ENCODE measurements at places on chromosomes 7 and 10. TPM values are rescaled to one million over a fixed set of nuclear protein-coding genes. Genes with fewer than 3 reads are reported as not detected.

DNA sequence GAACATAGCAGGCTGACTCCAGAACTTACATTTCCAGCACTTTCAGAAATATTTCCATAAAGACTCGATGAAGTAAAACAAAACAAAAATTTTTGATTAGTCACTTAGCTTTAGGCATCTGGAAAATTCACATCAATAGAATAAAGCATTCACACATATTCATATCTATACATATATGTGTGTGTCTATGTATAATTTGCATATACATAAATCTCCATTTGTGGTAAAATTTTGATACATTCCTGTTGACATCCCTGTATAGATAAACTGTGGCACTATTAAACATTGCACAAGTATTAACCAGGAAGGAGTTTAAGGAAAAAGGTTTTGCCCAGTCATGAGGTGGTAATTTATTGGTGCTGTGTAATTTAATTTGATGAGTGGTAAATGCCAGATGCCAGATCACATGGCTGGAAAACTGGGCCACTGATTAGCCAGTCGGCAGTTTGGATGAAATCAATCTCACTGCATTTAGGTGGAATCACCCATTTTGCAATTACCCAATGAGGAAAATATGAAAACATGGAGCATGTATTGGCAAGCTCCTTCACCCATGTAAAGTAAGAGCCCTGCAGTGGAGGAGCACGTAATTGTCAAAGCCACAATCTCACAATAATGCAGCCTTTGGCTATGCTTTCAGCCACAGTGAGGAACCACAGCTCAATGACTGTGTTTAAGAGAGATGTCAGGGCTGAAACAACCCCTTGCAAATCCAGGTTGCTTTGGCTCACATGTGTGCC, 294.6 kb downstream of the RNLS start:
- no peak for DNase-seq

GRCh38 chr10:32393911-32394310, 47.0 kb upstream of the EPC1 start:
- DNase-seq, result no peak

- DNase-seq, result no peak
These were observed 353.6 kb downstream of the CRPPA start for GRCh38 chr7:16067711-16068110.

DNA sequence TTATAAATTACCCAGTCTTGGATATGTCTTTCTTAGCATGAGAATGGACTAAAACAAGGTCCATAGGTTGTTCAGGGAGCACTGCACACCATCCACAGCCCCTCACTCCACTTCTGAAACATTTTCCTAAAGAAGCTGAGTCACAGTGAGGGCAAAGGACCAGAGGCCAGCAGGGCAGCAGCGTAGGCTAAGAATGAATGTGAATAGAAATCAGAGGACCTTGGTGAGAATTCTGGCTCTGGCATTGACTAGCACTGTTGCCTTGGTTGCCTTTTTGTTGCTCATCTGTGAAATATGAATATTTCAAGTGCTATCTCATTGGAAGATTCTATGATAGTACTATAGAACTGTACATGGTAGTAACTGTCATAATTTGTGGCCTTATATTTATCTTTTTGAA, 41.7 kb upstream of the TOMM7 start:
- no peak for DNase-seq

GRCh38 chr10:28326516-28327490, 23.9 kb upstream of the MPP7 start:
- no peak for DNase-seq

- no peak for DNase-seq
These were observed 19.0 kb downstream of the NAPEPLD start for GRCh38 chr7:103129702-103130549.

DNA sequence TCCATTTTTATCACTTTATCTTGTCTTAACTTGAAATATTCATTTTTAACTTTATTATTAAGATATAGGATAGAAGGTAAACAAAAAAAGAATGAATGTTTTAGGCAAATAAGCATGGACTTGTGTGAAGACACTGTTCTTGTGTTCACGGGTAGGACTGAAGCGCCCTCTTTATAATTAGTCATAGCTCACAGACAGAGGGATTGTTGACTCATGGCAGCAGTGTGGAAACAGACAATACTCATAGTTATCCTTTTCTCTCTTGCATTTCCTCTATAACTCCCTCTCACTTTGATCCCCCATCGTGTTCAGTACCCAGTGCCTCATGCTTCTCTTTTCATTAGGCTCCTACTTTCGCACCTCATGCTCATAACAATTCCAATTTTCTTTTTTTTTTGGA, 731.8 kb downstream of the PHTF2 start:
- DNase-seq, result no peak

DNA sequence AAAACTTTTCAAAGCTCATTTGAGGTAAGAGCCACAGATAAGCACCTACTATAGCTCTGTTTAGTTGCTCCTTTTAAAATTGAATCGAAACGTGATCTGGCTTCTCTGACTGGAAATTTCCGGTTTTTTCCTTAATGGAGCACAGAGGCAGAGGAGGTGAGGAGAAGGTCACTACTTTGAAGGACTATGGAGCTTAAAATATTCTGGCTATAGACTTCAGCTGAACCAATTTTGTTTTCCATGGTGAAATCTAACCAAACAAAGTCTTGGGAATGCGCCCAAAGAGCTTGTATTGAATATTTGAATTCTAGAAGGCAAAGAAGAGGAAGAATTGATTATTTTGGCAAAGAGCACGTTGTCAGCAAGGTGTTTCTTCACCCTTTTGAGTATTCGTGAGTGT, 711.1 kb downstream of the SUGCT start:
- DNase-seq, result peak; percentile 3

DNA sequence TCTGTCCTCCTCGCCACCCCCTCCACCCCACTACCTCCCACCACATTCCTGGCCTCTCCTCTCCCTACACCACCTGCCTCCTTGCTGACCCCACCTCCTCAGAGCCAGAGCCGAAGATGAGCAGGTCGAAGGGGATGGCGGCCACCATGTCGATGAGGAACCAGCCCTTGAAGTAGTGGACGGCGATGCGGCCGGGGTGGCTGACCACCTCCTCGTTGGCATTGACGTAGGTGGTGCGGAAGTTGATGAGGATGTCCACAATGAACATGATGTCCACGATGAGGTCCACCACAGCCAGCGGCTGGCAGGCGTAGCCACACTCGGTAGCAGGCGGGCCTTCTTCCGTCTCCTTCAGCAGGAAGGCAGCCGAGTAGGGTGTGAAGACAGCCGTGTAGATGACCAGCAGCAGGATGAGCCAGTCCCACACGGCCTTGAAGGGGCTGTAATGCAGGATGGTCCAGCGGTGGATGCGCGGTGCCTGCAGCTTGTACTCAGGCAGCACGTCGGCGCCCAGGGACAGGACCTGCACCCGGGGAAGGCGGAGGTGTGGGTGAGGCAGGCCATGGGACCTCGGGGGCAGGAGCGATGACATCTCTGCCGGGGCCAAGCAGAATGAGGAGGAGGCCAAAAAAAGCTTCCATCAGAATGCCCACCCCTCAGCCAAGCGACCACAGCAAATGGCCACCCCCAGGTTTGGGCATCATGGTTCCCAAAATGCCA, 25.6 kb downstream of the KCNH2 start:
- DNase-seq, result no peak

GRCh38 chr10:117734731-117735405, 192.3 kb downstream of the EMX2 start:
- DNase-seq, result peak; percentile 41

DNA sequence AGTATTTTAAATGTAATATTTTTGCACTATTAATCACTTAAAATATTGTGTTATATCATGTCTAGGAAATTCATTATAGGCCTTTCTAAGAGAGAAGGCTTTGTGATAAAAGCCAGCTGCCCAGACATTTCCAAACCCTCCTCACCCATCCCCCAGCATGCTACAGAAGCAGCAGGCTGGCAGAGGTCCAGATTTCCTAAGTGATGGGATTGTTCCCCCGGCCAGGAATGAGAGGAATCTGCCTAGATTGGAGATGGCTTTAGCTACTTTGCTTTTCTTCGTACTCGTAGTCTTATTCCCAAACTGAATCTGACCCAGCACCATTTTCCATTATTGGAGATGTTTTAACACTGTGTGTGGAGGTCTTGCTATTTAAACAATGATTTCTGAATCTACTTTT, 29.4 kb downstream of the CDK14 start:
- DNase-seq, result peak; percentile 84

- no peak for DNase-seq
These were observed 166.0 kb upstream of the TCF7L2 start for GRCh38 chr10:112784022-112784461.

DNA sequence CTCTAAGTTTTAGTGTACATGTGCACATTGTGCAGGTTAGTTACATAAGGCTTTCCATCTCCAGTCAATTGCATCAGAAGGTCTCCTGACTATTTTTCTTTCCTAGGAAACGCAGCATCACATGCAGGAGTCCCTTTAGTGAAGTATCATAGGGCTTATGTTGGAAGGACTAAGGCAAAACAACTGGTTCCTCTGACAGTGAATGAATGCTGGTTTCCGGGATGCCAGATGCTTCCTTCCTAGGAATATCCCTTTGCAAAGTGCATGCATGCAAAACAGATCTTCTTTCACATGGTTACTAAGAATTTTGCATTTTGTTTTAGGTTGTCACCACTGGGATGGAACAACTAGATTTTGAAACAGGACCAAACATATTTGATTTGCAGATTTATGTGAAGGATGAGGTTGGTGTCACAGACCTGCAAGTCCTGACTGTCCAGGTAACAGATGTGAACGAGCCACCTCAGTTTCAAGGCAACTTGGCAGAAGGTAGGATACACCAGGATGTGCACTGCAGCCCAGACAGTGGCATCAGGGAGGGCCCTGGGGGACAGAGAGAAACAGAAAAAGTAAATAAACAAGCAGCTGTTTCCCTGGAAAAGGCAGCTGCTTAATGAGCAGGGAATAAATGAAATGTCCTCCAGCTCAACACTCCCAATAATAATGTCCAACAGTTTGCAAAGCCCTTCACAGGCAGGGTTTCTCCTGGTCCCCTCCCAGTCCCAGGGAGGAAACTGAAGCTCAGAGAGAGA, 17.8 kb downstream of the CDHR3 start:
- no peak for DNase-seq

DNA sequence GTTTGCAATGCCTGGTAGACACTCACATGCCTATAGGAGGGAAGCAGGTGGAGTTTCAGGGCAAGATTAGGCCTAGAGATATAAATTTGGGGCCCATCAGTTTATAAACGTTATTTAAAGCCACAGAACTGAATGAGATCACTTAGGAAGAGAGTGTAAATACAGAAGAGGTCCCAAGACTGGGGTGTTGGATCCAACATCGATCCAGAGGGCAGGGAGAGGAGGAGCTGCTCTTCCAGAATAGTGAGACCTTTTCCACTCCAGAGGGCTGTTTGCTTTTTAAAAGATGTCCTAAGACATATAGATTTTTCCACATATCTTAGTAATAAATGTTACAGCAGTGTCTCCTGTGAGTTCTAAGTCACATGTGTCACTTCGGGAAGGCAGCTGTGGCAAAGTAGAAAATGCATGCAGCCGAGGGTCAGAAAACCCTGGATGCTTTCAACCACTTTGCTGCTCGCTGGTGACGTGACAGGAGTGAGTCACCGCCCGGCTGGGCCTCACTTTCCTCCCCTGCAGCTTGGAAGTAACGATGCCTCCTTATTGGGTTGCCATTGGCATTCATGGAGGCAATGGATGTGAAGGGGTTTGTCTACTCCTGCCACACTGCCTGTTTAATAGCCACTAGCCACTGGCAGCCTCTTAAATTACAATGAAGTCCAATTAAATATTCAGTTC, 95.4 kb downstream of the TRIL start:
- DNase-seq, result no peak

The UBE2H gene
- 114 TPM for polyA plus RNA-seq

The SUN3 gene
- 0.26 TPM for polyA plus RNA-seq

The MICALL2 gene
- 9.6 TPM for polyA plus RNA-seq

The OPN1SW gene
- polyA plus RNA-seq, result 1.4 TPM

The MGAM2 gene
- 1.0 TPM for polyA plus RNA-seq

The ACSM6 gene
- polyA plus RNA-seq, result 0.14 TPM

The INA gene
- polyA plus RNA-seq, result 0.31 TPM
